DMS153 (cell line): ENCODE measurements at places on chromosomes 7 and 10.

GRCh38 chr7:100366411-100367250 is 6.7 kb upstream of the PILRA start:
- DNase-seq, result no peak

DNA sequence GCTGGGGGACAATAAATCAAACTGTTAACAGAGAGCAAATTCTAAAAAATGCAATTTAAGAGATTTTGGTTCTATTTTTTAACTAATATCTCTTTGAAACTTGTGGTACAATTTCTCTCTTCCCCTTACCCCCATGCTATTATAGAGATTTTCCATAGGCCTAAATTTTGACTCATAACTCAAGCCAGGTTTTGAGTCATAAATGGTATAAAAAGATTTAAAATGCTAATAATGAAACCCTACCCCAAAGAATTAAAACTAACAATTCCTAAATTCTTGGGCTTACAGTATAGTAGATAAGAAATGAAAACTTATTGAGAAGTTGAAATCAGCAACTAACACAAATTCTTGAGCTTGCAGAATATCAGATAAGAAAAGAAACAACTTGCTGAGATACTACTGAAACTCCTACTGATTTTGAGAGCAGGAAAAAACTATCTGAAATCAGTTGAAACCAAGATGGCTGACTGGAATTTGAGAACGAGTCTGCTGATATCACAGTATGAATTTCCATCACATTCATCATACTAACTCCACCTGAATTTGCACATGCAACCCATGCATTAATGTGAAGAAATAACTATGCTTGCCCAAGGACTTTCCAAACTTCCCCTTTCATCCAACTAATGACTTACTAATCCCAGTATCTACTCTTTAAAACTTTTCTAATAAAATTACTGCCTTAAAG is 36.3 kb downstream of the POT1 start:
- DNase-seq, result no peak

- DNase-seq, result peak; percentile 82
Measured at GRCh38 chr7:44639671-44640321, 33.4 kb downstream of the OGDH start.

DNA sequence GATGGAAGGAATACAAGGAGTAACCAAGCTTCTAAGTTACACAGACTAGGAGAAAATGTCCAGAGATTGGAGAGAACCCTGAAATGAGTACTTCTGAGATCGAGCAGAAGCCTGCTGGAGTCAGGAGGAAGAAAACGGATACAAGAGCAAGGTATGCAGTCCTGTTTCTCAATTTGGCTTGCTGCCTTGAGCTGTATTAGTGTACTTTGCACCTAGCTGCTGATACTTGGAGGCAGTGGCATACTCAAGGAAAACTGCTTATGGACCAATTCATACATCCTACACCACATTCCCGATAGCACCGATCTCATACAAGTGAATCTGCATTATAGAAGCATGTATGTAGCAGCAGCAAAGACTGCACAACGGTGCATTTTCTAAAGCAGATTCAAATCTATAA is 14.4 kb downstream of the PIP4K2A start:
- DNase-seq, result no peak

- DNase-seq, result no peak
Measured at GRCh38 chr7:142581341-142581740, 167.9 kb upstream of the PRSS1 start.

DNA sequence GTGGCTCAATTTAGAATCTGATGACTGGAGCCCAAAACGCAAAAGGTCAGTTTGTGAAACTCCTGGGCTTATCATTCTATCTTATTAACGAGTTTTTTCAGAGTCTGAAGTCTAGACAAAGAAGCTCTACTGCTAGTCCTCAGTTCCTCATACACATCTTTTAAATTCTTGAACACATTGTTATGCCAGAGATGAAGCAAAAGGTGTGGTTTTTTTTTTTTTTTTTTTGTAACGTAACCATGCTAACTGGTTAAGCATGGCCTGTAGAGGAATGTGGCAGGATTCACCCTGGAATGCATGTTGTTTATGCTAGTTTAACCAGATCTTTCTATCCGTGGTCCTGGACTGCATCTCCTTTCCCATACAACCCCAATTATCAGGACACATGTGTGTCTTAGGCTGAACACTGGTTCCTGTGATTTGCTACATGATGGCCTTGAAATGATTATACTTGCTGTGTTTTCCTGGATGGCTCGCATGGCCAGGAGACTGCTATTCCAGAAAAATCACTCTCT is 79.3 kb upstream of the MDFIC start:
- no peak for DNase-seq

- DNase-seq, result no peak
Measured at GRCh38 chr10:49619613-49620012, 5.8 kb downstream of the CHAT start.

- no peak for DNase-seq
Measured at GRCh38 chr10:116094356-116094755, 178.7 kb downstream of the GFRA1 start.

GRCh38 chr7:149736478-149737360 is 36.7 kb downstream of the ZNF467 start:
- no peak for DNase-seq

GRCh38 chr10:71272056-71272771 is 46.8 kb upstream of the SLC29A3 start:
- no peak for DNase-seq

DNA sequence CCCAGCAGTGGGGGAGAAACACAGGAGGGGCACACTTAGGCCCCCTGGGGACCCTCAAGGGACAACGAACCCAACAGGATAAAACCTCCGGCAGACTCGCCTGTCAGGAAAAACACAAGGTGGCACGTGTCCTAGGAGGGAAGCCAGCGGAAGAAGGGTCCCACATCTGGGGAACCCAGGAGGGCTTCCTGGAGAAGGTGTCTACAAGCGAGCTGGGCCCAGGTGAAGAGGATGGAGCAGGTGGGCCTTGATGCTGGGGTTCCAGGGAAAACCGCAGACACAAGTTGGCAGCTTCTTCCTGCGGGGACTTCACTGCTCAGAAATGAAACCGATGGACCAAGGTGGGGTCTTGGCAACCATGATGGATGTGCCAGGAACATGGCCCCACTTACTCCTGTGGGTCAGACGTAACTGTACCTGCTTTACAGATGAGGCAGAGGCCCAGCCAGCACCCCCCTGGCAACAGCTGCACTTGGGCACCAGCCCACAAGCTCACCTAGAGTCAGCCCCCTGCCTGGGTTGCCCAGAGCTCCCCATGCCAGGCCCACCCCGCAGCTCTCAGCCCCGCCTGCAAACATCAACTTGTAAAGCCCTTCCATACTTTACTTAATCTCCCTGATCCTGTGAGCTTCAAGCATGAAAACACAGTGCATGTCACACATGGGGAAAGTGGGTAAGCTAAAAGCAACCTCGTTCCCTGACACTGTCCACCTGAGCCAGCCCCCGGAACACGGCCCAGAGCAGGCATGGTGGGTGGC is 225.0 kb downstream of the ELFN1 start:
- no peak for DNase-seq

DNA sequence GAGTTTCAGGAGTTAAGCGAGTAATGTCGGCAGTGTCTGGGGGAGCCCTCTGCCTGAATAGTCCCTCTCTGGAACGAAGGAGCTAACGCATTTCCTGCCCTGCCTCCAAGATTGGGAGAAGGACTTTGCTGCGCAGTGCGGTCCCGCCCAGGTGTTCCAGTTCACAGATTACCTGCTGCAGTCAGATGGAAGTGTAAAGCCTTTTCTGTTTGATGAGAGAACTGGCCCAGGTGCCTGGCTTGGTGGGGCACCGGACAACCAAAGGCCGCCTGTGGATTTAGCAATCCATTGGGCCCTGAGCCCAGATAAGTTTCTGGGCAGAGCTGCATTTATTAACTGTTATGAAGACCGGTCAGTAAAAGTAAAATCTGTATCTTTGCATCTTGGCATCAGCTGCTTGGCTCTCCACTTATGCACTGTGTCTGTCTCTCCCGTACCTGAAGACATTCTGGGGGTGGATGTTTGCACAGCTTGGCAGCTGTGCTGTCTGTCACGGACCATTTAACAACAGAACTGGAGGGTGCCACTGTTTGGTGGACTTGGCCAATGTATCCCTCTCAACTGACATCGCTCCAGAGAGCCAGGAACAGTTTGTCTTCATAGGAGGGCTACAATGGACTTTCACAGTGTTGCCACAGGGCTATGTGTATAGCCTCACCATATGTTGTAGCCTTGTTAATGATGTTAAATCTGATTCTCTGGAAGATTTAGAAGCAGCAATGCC is 654.7 kb upstream of the ZWINT start:
- DNase-seq, result peak; percentile 74
